ENCODE measurements at places on chromosomes 13 and 19. TPM values are rescaled to one million over a fixed set of nuclear protein-coding genes. Genes with fewer than 3 reads are reported as not detected.

GRCh38 chr19:1935484-1936208 is 5.3 kb upstream of the CSNK1G2 start:
- no peak overlapping the region for H3K27ac ChIP-seq
- peaks cover 8% of the 10 kb centered on the region for H3K4me1 ChIP-seq
- H3K36me3 ChIP-seq: no peaks in the 10 kb centered on the region
- DNase-seq: no peak

- H3K27me3 ChIP-seq: no peaks in the 10 kb centered on the region
- H3K36me3 ChIP-seq: no peaks in the 10 kb centered on the region
- H3K4me3 ChIP-seq: no peak overlapping the region
- peak; percentile 79 for DNase-seq
- peaks cover 9% of the 10 kb centered on the region for H3K4me1 ChIP-seq
Measured at GRCh38 chr13:35979361-35979951, 151.7 kb downstream of the DCLK1 start.

Gene CGB5
- total RNA-seq: not detected

- no peaks in the 10 kb centered on the region for H3K36me3 ChIP-seq
- no peak for DNase-seq
- no peak overlapping the region for H3K27ac ChIP-seq
- H3K4me1 ChIP-seq: no peaks in the 10 kb centered on the region
- H3K27me3 ChIP-seq: no peaks in the 10 kb centered on the region
Measured at GRCh38 chr13:57582032-57582431, 49.5 kb upstream of the PCDH17 start.

Gene CTXN1
- 1.9 TPM for total RNA-seq

Gene SYCN
- total RNA-seq: not detected

GRCh38 chr19:11361037-11361770 is 6.0 kb downstream of the PLPPR2 start:
- no peak for DNase-seq
- peaks cover 80% of the 10 kb centered on the region for H3K36me3 ChIP-seq
- no peak overlapping the region for H3K27ac ChIP-seq
- H3K4me1 ChIP-seq: peaks cover 25% of the 10 kb centered on the region
- H3K4me3 ChIP-seq: no peak overlapping the region

GRCh38 chr19:36489920-36490415 is 607 bp upstream of the ZNF566 start:
- DNase-seq: peak; percentile 17
- H3K4me3 ChIP-seq: peak overlapping the region; percentile 63
- H3K4me1 ChIP-seq: no peaks in the 10 kb centered on the region
- no peaks in the 10 kb centered on the region for H3K36me3 ChIP-seq
- no peaks in the 10 kb centered on the region for H3K27me3 ChIP-seq
- peak overlapping the region; percentile 95 for H3K27ac ChIP-seq

DNA sequence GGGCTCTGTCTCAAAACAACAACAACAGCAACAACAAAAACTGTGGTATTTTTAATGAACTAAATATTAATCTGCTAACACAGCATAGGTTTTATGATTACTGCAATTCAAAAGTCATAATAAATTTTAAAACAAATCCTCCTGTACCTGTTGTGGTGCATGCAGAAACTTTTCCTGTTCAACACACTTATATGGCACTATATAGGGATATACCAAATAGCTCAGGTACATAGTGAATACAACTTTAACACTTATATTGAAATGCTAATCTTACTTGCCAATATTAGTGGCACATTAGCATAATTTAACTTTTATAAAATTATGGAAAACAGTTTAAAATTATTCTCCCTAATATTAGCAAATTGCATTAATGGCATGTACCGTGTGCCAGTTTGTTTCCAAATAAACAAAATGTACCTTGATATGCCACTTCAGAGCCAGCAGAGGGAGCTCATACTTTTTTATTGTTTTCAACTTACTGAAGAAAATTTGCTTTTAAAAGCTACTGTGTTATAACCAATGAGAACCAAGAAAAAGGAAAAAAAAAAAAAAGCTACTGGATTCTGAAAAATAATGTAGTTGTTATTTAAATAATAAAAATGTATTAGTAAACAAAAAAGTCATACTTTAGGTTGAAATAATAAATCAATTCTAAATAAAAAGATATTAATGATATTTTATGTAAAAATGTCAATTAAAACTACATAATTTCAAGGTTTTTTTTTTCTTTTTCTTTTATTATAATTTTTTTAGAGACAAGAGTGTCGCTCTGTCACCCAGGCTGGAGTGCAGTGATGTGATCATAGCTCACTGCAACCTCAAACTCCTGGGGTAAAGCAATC is 18.0 kb upstream of the RBM26 start:
- H3K27me3 ChIP-seq: no peaks in the 10 kb centered on the region
- H3K27ac ChIP-seq: no peak overlapping the region
- no peaks in the 10 kb centered on the region for H3K36me3 ChIP-seq

Gene TPTE2
- total RNA-seq: not detected

DNA sequence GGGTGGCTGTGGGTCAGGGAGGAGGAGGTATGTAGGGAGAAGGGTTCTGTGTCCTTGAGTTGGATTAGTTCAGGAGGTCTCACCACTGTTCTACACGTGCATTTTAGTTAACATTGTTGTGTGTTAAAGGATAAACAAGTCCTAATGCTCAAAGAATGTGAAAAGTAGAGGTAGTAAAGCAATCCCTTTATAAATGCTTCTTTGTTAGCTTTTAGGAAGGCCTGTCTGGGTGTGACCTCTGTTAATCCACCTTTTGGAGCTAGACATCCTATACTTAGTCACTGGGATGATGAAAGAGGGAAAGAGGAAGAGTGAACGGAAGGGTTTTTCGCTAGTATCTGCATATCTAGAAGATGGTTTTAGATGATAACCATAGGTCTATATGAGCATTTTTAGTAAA is 42.2 kb upstream of the FLT1 start:
- no peaks in the 10 kb centered on the region for H3K27me3 ChIP-seq
- H3K27ac ChIP-seq: no peak overlapping the region
- no peaks in the 10 kb centered on the region for H3K4me1 ChIP-seq
- H3K36me3 ChIP-seq: no peaks in the 10 kb centered on the region
- no peak for DNase-seq

Gene URAD
- total RNA-seq: not detected

Gene SIRT2
- total RNA-seq: 154 TPM

- no peaks in the 10 kb centered on the region for H3K36me3 ChIP-seq
- H3K27ac ChIP-seq: peak overlapping the region; percentile 12
- no peak for DNase-seq
- no peak overlapping the region for H3K4me3 ChIP-seq
Measured at GRCh38 chr19:47623151-47623920, 14.4 kb downstream of the BICRA start.

DNA sequence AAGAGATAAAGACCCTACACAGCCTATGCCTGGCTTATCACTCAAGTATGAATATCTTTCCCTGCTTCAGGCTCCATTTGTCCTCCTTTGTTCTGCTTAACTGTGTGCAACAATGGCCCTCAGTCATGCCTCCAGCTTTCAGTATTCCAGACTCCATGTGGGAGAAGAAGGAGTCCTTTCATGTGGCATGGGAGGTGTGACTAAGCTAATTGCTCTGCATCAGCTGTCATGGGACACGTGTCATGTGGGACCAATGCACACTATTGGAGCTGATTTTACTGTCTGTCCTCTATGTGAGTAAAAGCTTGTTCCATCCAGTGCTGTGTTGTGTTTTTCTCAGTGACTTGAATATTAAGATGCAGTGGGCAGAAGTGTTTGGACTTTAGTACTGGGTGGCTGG is 1198.3 kb downstream of the OLFM4 start:
- no peak overlapping the region for H3K4me3 ChIP-seq
- no peaks in the 10 kb centered on the region for H3K27me3 ChIP-seq
- no peak for DNase-seq

GRCh38 chr13:101941095-101941783 is 460.6 kb downstream of the FGF14 start:
- no peaks in the 10 kb centered on the region for H3K27me3 ChIP-seq
- no peaks in the 10 kb centered on the region for H3K36me3 ChIP-seq
- no peaks in the 10 kb centered on the region for H3K4me1 ChIP-seq
- no peak for DNase-seq
- no peak overlapping the region for H3K4me3 ChIP-seq

- no peaks in the 10 kb centered on the region for H3K4me1 ChIP-seq
- DNase-seq: no peak
- no peaks in the 10 kb centered on the region for H3K36me3 ChIP-seq
Measured at GRCh38 chr19:20273951-20274570, 107.0 kb downstream of the ZNF486 start.

- H3K27ac ChIP-seq: peak overlapping the region; percentile 87
- H3K4me1 ChIP-seq: peaks cover 24% of the 10 kb centered on the region
- DNase-seq: no peak
Measured at GRCh38 chr19:17136021-17136420, 60.4 kb downstream of the MYO9B start.
